Neural crest cell (in vitro differentiated cells): ENCODE measurements at places on chromosomes 1 and 21. TPM values are rescaled to one million over a fixed set of nuclear protein-coding genes. Genes with fewer than 3 reads are reported as not detected.

ATPAF1 gene
- total RNA-seq = 67.8 and 69.3 TPM in 2 replicates

- DNase-seq = peak; percentile 33
Observed at GRCh38 chr1:33182401-33182841, 578 bp upstream of the TRIM62 start.

DNA sequence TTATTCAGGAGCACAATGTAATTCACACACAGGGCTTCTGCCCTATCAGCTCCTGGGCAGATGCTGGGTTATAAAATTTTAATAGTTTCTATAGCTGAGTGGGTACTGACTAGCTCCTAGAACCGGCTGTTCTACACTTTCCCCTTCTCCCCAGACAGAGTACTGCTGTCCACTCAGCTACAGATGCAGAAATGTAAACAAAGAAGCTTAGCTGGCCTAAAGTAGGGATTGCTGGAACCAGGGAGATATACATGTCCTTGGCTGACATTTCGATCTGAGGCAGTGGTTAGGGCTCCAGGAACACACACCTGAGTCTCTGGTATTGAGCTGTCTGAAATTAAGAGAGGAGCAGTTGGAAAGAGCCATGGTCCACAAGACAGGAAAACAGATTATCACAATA is 211.5 kb upstream of the USP24 start:
- no peak for DNase-seq

NTNG1 gene
- 1.1 and 1.3 TPM in 2 replicates for total RNA-seq

DNA sequence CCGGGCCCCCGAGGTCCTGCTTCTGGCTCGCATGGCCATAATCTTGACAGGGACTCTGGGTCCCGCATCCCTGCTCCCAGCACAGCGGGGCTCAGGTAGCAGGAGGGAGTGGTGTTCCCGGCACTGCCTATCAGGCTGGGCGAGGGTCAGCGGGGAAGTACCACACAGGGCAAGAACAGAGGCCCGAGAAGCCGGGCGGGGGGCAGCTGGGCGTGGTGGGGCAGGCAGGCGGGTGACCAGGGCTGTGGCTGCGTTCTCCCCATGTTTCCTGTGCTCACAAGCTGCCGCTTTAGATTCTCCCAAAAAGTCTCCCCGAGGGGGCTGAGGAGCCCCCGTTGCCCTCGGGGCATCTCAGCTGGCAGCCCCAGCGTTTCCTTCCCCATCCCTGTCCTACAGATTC is 18.3 kb downstream of the ATAD3B start:
- DNase-seq = no peak

DNA sequence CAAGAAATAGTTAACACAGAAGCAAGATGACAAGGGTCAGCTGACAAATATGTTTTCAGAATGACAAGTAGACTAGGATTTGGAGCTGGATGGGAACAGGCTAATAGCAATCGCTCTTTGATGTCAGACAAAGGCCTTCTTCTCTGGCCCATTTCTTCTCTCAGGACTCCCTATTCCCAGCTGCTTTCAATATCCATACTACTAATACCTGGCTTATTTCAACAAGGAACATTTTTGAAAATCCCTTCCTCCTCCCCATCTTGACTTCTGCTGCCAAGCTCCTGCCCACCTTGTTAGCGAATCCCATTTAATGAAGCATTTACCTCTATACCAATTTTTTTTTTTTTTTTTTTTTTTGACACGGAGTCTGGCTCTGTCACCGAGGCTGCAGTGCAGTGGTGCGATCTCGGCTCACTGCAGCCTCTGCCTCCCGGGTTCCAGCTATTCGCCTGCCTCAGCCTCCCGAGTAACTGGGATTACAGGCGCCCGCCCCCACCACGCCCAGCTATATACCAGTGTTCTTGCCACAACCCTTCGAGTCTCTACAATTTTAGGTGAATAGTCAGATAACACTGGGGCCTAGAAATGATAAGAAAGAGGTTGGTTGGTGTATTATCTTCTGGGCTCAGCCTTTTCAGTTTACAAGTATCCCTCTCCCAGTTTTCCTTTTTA is 68.4 kb downstream of the MACF1 start:
- DNase-seq = no peak

DNA sequence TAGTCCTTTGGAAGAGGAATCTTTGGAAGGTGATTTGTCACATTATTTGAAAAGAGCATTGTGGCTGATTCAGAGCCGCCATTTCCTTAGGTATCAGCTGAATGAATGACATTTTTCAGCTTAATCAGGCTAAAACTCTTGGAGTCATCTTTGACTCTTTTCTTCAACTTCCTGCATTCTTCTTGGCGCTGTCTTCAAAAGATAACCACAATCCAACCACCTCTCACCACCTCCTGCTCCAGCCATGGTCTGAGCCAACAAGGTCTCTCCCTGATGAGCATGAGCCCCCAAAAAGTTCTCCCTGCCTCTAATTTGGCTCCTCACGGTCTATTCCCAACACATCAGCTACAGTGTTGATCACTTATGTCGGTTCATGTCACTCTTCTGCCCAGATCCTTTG is 297.6 kb upstream of the RUNX1 start:
- no peak for DNase-seq

KIRREL1 gene
- total RNA-seq = 64.9 and 68.0 TPM in 2 replicates

GRCh38 chr1:110187139-110187890 is 22.8 kb upstream of the KCNC4 start:
- no peak for DNase-seq

DNA sequence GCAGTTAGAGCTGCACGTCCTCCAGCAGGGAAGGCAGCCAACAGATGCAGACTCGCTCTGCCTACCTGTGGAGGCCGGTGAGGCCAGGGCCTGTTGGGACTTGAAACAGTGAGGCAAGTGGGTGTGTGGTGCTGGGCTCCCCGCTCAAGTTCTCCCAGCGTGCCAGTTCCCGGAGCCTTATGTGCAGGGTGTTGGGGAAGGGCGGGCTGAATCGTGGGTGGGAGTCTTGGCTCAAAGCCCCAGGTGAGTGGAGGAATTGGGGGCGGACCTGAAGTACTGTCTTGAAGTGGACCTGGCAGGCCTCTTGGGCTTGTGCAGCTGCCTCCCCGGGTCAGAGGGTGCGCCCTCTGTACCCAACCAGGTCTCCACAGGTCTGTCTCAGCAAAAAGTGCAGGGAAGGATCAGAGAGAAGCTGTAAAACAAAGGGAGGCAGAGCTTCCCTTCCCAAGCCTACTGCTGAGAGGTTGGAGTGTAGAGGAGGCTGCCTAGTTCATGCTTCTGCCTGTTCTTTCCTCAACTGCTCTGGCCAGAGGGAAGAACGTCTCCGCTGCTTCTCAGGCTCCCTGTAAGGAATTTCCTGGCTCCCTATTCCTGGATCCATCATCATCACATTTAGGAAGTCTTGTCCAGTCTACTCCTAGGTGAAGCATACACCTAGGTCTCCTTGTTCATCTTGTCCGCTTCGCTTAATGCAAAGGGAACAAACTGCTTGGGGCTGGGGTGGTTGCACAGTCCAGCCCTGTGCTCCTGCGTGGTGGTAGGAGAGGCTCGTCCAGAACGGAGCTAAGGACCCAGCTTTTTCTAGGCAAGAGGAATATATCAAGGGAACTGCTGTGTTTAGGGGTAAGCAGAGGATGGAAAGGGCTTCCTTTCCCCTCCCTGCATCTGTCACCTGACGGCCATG is 14.9 kb downstream of the UTP11 start:
- no peak for DNase-seq

HOOK1 gene
- total RNA-seq = 2.1 TPM in 2 replicates

FMO1 gene
- total RNA-seq = not detected in 2 replicates

GRCh38 chr21:15567191-15567590 is 162.6 kb upstream of the USP25 start:
- DNase-seq = no peak

DSCAM gene
- 0.19 and 0.23 TPM in 2 replicates for total RNA-seq

DNA sequence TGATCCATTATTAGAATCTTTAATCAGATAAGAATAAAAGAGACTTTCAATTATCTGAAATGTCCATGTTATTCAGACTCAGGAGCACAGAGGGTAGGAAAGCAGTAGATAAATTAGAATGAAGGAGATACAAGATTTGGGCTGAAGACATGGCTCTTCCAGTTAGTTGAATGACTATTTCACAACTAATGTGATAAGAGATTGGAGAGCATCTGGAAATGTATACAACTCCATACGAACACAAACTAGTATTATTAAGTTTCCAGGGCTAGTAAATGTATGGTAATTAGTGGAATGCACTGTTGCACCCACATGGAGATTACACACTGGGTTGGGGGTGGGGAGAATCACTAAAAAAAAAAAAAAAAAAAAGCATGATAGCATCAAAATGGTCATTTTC is 618.0 kb downstream of the KIF26B start:
- no peak for DNase-seq

- no peak for DNase-seq
Observed at GRCh38 chr1:109502364-109502851, 7.1 kb downstream of the AMIGO1 start.

SYTL1 gene
- 0.72 and 1.4 TPM in 2 replicates for total RNA-seq

DNA sequence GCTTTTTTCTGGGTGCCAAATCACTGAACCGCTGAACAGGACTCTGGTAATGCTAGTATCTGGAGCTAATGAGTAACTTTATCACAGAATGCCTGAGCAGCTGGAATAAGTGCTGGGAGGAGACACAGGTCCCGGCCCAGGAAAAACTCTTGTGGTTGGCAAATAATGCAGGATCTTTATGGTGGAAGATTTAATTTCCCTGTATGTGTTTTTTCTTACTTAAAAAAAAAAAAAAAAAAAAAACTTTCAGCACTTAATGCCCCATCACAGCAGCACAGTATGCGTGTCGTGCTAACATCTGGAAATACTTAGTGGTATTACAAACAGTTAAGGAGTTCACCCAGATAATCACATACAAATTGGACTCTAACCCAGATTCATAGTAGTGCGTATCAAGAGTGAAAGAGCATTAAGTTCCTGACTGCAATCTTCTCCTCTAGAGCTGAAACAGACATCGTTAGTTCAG is 220.7 kb downstream of the TOMM20 start:
- no peak for DNase-seq

DNA sequence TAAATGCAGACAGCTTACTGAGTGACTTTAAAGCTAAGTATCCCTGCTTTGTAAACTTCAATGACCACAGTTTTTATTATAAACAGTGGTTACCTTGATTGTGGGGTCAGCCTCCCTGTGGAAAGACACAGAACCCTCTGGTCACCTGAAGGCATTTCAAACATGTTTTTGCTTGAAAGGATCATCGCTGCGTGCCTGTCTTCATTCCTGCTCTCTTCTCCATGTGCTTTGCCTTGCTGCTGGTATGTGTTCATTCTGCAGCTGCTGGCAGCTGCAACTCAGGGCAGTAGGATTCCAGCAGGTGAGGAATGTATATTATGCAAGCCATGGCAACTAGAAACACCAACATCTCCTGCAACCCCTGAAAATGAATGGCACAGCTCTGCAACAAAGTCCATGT is 81.0 kb upstream of the VAV3 start:
- DNase-seq = no peak

DNA sequence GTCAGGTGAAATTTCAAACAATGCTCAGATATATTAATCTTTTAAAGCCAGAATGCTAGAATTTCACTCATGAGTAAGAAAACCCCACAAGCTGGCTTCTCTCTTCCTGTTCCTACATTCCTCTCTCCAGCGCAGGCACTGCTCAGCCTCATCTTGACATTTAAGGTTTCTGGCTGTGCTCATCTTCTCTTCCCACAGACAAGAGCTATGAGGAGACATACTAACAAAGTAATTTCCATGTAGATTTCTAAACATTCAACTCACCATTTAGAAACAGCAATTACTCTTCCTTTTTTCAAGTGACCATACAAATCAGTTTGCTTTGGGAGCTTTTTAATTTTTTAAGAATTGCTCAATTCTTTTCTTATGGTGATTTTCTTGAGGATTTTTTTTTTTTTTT is 7.8 kb upstream of the LRRC8D start:
- no peak for DNase-seq

GRCh38 chr1:17404034-17404684 is 32.2 kb downstream of the PADI6 start:
- DNase-seq = no peak

ESPN gene
- 1.7 and 4.3 TPM in 2 replicates for total RNA-seq

GRCh38 chr21:33947451-33948095 is 32.0 kb upstream of the ATP5PO start:
- no peak for DNase-seq

ODR4 gene
- total RNA-seq = 18.3 and 22.2 TPM in 2 replicates

DNA sequence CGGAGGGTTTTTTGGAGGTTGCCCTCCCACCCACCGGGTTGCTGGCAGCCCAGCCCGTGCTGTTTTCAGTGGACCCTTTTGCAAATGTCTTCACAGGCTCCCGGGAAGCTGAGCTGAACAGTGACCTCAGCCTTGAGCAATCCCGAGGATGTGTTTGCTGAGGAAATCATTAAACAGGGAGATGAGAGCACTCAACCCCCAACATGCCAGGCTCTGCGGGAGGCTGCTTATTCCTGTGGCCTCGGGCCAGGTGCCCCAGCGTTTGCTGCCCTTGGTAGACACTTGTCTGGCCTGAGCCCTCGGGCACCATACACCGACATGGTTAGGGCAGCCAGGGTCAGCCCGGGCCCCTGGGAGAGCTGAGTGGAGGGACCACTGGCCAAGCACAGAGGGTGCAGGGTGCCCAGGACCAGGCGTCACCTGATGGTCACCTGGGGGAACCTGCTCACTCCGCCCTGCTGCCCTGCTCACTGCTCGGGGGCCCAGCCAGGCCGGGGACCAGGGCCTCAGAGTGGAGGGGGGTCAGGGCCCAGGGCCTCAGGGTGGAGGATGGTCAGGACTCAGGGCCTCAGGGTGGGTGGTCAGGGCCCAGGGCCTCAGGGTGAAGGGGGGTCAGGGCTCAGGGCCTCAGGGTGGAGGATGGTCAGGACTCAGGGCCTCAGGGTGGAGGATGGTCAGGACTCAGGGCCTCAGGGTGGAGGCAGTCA is 42.5 kb upstream of the POFUT2 start:
- no peak for DNase-seq

DNA sequence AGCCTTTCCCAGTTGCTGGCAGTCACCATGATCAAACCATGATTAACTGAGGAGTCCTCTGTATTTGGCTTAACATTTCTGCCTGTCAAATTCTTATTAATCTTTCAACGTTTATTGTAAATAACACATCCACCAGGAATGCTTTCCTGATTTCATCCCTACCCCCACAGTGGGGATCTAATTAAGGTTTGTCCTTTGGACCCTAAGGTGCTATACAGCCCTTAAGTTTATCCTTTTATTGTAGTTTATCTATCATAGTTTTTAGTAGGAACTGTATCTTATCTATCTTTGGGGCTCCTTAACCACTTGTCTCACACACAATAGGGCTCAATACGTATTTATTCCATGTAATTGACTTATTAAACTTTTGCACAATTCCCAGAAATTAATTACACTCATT is 61.0 kb downstream of the SPATA46 start:
- no peak for DNase-seq

DNA sequence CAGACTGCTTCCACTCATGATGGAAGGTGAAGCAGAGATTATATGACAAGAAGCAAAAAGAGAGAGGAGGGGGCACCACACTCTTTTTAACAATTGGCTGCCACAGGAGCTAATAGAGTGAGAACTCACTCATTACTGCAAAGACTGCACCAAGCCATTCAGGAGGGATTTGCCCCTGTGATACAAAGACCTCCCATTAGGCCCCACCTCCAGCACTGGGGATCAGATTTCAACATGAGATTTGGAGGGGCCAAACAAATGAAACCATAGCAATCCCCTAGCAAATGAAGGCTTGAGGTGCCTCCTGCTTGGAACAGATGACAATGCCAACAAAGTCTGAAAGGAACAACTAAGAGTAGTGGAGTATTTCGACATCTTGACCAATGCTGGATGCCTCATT is 122.5 kb upstream of the COA6 start:
- no peak for DNase-seq
